ENCODE measurements at places on chromosomes 3 and 15. TPM values are rescaled to one million over a fixed set of nuclear protein-coding genes. Genes with fewer than 3 reads are reported as not detected.
A peak's percentile ranks its signal among the peaks of the same experiment; 100 is the strongest.

Gene MITF
- total RNA-seq, result 0.23 TPM

Gene DUOXA2
- not detected for total RNA-seq

Gene CMSS1
- 20.2 TPM for total RNA-seq

Gene FSD2
- not detected for total RNA-seq

Gene C15orf39
- 20.7 TPM for total RNA-seq

GRCh38 chr3:197338586-197338985 lies 40.2 kb upstream of the DLG1 start:
- no peak for DNase-seq
- no peaks in the 10 kb centered on the region for H3K27me3 ChIP-seq
- H3K4me3 ChIP-seq, result no peak overlapping the region

- peak; percentile 63 for DNase-seq
- H3K27me3 ChIP-seq, result no peaks in the 10 kb centered on the region
- H3K4me3 ChIP-seq, result peak overlapping the region; percentile 90
- peak overlapping the region; percentile 94 for H3K27ac ChIP-seq
Measured at GRCh38 chr3:119240101-119240590, 532 bp downstream of the B4GALT4 start.

DNA sequence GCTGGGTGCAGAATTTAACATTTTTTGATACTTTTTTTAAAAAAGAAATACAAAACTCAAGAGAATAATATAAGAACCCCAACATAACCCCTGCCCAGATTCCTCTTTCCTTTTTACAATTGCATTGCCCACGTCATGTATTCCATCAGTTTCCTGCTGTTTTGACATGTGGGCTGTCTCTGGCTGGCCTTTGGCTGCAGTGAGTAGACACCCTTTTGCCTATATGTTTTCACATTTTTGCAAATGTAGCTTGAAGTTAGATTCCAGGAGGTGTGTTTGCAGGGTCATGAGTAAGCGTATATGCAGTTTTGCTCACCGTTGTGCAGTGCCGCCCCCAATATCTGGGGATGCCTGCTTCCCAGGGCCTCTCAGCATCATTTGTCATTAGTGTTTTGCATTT lies 28.0 kb upstream of the ATP10A start:
- H3K4me3 ChIP-seq, result no peak overlapping the region
- peaks cover 2% of the 10 kb centered on the region for H3K27me3 ChIP-seq
- no peak for DNase-seq

- DNase-seq, result no peak
- H3K27ac ChIP-seq, result peak overlapping the region; percentile 28
- H3K4me3 ChIP-seq, result peak overlapping the region; percentile 89
- no peaks in the 10 kb centered on the region for H3K36me3 ChIP-seq
- peaks cover 36% of the 10 kb centered on the region for H3K27me3 ChIP-seq
Measured at GRCh38 chr3:128487538-128487812, 5.5 kb downstream of the GATA2 start.

GRCh38 chr3:156685752-156686151 lies 11.4 kb downstream of the TIPARP start:
- no peak overlapping the region for H3K27ac ChIP-seq
- no peaks in the 10 kb centered on the region for H3K36me3 ChIP-seq
- H3K4me1 ChIP-seq, result peaks cover 29% of the 10 kb centered on the region
- DNase-seq, result no peak

DNA sequence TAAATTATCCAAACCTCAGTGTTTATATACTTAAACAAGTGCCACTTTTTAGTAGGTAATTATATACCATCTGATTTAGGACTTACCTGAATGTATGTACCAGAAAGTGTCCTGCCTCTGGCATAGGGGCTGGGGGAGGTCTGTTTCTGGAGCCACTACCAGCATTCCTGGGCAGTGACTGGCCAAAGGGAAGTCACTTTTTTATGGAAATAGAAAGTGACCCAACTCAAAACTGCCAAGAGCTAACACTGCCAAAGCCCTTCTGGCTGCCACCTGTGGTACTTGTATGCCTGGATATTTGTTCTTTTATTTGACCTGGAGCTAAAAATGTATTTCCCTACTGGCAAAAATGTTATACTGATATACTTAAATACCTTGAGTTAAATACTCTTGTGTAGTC lies 42.7 kb downstream of the ESYT3 start:
- H3K36me3 ChIP-seq, result no peaks in the 10 kb centered on the region
- no peak overlapping the region for H3K4me3 ChIP-seq
- no peaks in the 10 kb centered on the region for H3K27me3 ChIP-seq
- H3K4me1 ChIP-seq, result no peaks in the 10 kb centered on the region
- DNase-seq, result no peak
- no peak overlapping the region for H3K27ac ChIP-seq

DNA sequence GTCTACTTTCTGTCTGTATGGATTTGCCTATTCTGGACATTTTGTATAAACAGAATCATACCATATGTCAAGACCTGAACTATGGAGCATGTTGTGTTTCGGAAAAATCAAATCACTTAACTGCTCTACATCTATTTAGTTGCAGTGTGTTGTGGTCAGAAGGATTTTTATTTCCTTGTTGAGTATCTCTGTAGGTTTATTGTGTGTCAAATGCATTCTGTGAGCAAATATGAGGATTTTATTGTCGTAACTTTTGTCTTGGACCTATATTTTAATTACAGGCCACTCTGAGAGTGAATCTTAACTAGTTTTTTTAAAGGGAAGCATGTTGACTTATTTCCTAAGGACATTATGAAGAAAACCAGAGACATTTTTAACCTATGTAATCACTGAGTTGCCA lies 84.6 kb upstream of the MYZAP start:
- H3K4me3 ChIP-seq, result no peak overlapping the region
- H3K36me3 ChIP-seq, result no peaks in the 10 kb centered on the region
- no peaks in the 10 kb centered on the region for H3K27me3 ChIP-seq
- H3K27ac ChIP-seq, result no peak overlapping the region
- H3K4me1 ChIP-seq, result no peaks in the 10 kb centered on the region

DNA sequence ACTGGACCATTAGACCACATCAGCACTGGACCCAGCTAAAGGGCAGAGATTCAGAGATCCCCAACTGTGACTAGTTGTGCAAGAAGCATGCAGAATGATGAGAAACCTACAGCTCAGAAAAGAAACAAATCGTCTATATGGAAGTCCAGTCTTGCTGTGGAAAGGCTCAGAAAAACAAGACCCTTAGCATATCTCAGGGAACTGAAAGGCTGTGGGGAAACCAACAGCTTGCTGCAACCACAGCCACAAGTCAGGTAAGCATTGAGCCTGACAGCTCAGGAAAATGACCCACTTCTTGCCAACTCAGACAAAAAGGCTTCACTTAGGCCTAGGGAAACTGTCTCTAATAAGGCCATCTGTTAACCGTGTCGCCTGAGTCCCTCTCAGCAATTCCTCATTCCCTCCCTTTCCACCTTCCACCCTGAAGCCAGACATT lies 145.6 kb downstream of the LSAMP start:
- H3K4me3 ChIP-seq, result no peak overlapping the region
- H3K36me3 ChIP-seq, result no peaks in the 10 kb centered on the region
- no peak for DNase-seq
- no peaks in the 10 kb centered on the region for H3K4me1 ChIP-seq

DNA sequence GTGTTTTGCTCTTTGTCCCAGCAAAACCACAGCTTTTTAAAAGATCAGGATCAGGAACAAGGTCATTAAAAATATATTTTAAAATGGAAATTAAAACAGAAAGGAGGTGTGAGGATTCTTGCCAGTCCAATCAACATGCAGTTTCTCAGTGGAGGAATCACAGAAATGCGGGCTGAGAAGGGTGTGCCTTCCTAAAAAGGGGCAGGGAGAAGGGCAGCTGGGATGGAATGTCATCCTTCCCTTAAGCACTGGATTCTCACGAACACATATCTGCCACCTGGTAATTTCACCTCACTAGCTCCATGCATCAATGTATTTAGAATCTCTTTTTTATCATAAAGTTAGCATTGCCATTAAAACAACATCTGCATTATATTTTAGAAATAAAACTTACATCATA lies 21.4 kb downstream of the ABI3BP start:
- H3K27me3 ChIP-seq, result peaks cover 6% of the 10 kb centered on the region
- no peak for DNase-seq
- H3K27ac ChIP-seq, result no peak overlapping the region
- no peak overlapping the region for H3K4me3 ChIP-seq

DNA sequence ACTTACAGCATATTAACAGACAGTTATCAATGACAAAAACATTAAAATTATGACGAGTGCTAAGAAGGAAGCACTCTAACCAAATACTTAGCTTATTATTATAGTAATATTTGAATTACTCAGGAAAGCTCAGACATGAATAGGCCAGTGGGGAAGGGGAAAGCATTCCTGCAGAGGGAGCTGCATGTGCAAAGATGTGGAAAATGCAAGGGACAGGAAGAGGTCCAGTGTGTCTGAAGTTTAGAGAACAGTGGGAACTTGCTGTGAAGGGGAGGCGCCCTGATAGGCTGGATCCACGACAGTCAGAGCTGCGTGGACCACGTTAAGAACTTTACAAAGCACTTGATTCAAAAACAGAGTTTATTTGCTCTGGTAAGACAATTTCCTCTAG lies 1.2 kb upstream of the SPICE1 start:
- H3K4me1 ChIP-seq, result peaks cover 19% of the 10 kb centered on the region
- no peak overlapping the region for H3K4me3 ChIP-seq
- H3K27me3 ChIP-seq, result no peaks in the 10 kb centered on the region
- H3K36me3 ChIP-seq, result no peaks in the 10 kb centered on the region
- H3K27ac ChIP-seq, result no peak overlapping the region
- no peak for DNase-seq

- peaks cover 5% of the 10 kb centered on the region for H3K27me3 ChIP-seq
- H3K4me1 ChIP-seq, result peaks cover 1% of the 10 kb centered on the region
- H3K27ac ChIP-seq, result no peak overlapping the region
- H3K36me3 ChIP-seq, result no peaks in the 10 kb centered on the region
- H3K4me3 ChIP-seq, result no peak overlapping the region
Measured at GRCh38 chr15:53549697-53550305, 209.7 kb downstream of the WDR72 start.

DNA sequence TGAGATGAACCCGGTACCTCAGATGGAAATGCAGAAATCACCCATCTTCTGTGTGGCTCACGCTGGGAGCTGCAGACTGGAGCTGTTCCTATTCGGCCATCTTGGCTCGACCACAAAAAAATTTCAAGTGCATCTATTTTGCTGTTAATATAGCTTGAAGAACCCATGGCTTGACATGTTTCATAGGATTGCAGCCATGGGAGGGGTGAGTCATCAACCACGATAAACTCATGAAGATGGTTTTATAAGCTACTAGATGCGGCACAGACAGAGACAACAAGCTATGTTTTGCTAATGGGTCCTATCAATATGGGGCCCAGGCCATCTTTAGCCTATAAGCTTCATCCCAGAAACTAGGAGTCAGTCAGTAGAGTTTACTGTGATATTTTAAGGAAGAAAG lies 100.4 kb upstream of the PHLDB2 start:
- H3K36me3 ChIP-seq, result peaks cover 4% of the 10 kb centered on the region
- DNase-seq, result no peak
- no peaks in the 10 kb centered on the region for H3K27me3 ChIP-seq
- H3K4me1 ChIP-seq, result no peaks in the 10 kb centered on the region

Data from naive thymus-derived CD8-positive, alpha-beta T cell (primary cell).